ENCODE measurements at places on chromosomes 2 and 18. TPM values are rescaled to one million over a fixed set of nuclear protein-coding genes. Genes with fewer than 3 reads are reported as not detected.

CNTNAP5 gene
- total RNA-seq: not detected

RMC1 gene
- total RNA-seq: 51.7 TPM

ALKAL2 gene
- total RNA-seq: not detected

SRD5A2 gene
- total RNA-seq: not detected

SLC11A1 gene
- 0.35 TPM for total RNA-seq

ACKR3 gene
- 1.3 TPM for total RNA-seq

UGT1A4 gene
- not detected for total RNA-seq

RNF152 gene
- 0.09 TPM for total RNA-seq

CDH7 gene
- not detected for total RNA-seq

BUB1 gene
- total RNA-seq: 126 TPM

NCKAP5 gene
- not detected for total RNA-seq
